Cerebellar nuclear complex (tissue), 1 donor: ENCODE measurements at places on chromosomes 2 and 18.

- DNase-seq = no peak
Observed at GRCh38 chr2:220065581-220065980, 438.2 kb downstream of the SLC4A3 start.

GRCh38 chr2:144759746-144760145 is 239.8 kb upstream of the ZEB2 start:
- DNase-seq = no peak

- DNase-seq = no peak
Observed at GRCh38 chr2:83633423-83633822, 825.7 kb downstream of the SUCLG1 start.

GRCh38 chr2:28419443-28420270 is 27.0 kb downstream of the FOSL2 start:
- DNase-seq = no peak

DNA sequence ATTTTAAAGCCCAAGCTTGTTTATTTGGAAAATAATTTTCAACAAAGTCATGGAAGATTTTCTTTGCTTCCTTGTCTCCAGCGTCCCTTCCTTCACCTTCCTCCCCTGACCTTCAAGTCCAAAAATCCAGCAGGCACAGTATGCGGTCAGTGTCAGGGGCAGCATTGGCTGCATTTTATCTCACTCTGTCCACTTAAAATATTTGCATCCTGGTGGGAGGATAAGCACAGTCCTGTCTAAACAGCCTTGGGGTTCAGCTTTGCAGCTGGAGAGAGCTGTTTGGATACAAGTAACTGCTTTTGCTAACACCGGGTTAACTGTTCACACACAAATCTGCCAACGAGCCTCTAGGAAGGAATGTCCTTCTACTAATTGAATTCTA is 318.1 kb downstream of the PDE11A start:
- DNase-seq = no peak

DNA sequence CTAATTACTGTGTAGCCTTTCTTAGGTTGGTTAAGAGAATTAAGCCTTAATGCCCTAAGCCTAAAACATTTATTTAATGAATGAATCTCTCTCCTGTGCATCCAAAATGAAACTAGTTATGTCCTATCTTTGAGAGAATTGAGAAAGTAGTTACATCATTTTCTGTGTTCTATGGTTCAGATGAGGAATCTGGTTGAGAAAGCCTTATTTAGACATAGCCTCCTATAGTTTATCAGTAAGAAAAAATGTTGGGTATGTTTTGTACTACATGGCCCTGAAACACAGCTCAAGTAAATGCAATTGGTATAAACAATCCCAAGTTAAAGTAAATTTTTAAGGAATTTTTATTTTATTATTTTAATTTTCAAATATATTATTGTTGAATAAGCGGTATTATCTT is 25.9 kb upstream of the RAMP1 start:
- no peak for DNase-seq
